NT2/D1 (cell line): ENCODE measurements at places on chromosomes 2 and 18.

DNA sequence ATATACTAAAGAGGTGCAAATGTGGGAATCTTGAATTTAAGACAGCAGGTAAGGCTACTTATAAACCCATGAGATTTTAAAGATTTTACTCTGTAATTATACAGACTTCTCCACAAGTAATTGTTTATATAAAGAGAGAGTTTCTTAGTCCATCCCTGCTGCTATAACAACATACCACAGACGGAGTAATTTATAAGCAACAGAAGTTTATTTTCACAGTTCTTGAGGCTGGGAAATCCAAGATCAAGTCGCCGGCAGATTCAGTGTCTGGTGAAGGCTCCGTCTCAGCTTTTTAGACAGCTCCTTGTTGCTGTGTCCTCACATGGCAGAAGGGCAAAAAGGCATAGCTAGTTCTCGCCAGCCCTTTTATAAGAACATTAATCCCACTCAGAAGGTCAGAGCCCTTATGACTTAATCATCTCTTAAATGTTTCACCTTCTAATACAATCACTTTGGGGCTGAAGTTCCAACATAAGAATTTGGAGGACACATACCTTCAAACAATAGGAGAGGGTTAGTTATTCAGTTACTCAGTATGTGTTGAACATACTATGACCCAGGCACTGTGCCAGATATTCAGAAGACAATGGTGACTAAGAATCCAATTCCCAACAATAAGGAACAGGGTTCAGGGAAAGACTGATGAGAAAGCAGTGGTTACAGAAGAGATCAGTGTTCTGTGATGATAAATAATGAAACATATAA, 466.0 kb downstream of the RIT2 start:
- no peak for DNase-seq

GRCh38 chr2:153595939-153596338, 117.4 kb upstream of the RPRM start:
- DNase-seq = no peak

DNA sequence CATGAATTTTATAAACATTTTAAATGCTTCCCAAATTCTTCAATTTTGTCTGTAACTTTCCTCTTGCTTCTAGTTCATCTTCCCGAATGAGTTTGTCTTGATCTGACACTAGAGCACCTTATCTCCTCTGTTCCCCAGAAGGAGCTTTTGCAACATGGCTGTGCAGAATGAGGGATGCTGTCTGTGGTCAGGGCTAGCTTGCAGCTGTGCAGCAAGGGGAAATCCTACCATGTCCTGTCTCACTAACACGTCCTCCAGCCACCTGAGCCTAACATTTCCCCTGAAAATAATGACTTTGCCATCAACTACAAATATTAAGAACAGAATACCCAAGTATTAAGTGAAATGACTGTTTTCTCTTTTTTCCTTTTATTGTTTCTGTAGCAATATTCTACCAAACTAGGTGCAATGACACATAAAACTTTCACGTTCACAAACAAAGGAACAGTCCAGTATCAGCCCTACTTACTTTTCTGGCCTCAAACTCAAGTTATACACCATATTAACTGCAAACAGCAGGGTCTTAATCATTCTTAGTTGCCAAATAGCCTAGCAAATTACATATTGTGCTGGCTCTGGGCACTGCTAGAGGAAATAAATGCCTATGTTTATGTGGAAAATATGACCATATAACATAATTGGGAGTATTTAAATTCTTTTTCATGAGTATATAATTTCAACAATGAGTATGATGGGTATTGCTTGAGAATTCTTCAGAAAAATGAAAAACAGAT, 423.3 kb downstream of the CMPK2 start:
- DNase-seq = no peak

DNA sequence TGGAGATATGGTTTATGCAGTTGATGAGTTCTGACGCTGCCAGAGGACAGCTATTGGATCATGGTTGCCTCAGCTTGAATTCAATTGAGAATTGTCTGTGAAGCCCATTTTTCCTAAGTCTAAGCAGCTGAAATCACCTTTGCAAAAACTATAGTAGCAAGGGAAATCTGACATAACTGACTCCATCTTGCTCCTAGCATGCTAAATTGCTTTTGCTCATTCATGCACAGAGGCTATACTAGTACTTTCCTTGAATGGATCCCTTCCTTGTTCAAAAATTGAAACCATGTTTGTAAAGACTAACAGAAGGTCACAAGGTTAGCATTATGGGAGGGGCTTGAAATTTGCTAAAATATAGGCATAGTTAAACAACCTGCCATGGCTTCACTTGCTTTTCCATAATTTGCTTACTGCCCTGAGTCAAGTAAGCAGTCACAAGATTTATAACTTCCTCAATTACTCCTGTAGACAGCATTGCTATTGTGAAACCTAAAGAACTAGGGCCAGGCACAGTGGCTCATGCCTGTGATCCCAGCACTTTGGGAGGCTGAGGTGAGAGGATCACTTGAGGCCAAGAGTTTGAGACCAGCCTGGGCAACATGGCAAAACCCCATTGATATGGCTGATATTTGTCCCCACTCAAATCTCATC, 41.2 kb downstream of the CHRNA1 start:
- no peak for DNase-seq

DNA sequence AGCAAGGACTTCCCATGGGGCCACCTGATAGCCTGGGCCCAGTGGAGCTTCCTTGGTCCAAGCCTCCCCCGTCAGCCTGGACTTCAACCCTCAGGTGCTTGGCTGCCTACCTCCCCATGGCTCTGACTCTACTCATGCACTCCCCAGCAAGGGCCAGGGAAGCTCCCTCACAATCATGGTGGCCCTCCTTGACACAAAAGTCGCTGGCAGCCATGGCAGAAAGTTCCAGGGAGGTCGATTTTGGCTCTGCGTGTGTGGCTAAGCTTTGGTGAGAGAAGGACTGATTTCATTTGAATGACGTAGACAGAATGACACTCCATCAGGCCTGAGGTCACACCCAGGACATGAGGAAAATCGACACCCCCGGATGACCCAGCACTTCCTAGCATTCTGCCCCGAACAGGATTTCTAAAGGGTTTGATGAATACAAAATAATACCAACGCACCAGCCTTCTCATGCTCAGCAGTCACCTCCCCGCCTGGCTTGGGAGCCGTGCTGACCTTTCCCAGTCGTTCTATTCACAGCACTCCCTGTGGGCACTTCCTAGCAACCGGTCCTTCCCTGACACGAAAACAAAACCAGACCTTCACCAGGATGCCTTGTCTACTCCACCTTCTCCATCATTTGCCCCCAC, 52.7 kb downstream of the LBH start:
- DNase-seq = no peak

- DNase-seq = no peak
Observed at GRCh38 chr2:203033395-203033794, 18.7 kb downstream of the NBEAL1 start.

GRCh38 chr18:47113796-47114540, 36.3 kb downstream of the HDHD2 start:
- peak; percentile 13 for DNase-seq

DNA sequence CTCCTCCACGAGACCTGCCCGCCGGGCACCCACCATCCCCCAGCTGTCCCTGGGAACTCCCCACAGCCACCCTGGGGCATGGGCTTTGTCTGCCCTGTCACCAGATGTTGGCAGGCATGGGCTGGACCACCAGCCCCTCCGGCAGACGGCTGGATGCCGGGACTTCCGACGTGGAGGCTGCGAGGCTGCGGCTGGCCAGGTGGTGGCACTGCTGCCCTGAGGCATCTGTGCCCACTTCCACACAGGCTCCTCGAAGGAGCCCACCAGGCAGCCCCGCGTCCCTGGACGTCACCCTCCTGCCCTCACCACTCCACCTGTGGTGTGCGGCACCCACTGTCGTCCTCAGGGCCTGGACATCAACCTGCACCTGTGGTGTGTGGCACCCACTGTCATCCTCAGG, 319.9 kb upstream of the SALL3 start:
- peak; percentile 16 for DNase-seq

GRCh38 chr18:48077291-48077690, 146.8 kb upstream of the SMAD2 start:
- no peak for DNase-seq

DNA sequence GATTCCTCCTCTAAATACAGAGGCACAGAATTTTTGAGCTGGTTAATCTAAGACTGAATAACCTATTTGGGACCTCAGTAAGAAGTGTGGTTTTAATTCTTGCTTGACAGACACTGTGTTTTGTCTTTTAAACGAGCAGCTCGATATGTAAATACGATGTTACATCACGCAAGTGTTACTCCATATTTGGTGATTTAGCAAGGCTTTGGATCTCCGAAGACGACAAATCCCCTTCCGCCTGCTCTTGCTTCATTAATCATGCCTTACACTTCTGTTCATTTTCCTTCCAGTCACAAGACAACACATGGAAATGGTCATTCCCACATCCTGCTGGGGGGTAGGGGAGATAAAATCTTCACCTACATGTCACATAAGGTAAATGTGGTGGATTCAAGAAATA, 9.4 kb downstream of the BCL11A start:
- no peak for DNase-seq

DNA sequence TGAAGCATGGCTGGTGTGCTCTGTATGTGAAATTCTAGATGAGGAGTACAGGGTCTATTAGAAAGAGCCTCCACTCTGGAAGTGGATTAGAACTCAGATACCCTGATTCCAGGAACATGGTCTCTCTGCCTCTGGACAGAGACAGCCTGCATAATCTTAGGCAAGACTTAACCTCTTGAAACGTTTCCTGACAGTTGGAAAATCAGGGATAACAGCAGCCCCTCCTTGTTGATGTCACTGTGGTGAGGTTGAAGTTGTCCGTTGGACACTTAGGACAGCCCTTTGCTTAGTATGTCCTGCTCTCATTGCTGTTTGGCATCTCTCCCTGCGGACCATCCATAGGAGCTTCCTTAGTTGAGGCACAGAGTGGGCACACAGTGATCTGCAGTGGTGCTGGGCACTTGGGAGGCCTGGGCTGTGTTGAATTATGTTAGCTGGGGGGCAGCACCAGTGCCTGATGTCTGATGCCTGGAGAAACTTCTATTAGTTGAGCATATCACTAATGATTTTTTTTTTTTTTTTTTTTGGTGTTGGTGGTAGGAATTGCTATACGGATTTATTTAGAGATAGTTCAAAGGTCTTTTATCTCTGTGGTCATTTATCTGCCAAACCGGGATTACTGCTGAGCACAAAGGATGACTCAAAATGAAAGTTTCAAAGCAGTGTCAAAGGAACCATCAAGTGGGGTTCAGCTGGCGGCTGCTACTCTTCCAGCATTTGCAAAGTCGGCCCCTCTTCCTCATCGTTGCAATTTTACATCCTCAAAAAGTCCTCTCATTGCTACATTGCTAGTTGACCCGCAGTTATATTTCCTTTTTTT, 28.8 kb downstream of the SETBP1 start:
- no peak for DNase-seq

DNA sequence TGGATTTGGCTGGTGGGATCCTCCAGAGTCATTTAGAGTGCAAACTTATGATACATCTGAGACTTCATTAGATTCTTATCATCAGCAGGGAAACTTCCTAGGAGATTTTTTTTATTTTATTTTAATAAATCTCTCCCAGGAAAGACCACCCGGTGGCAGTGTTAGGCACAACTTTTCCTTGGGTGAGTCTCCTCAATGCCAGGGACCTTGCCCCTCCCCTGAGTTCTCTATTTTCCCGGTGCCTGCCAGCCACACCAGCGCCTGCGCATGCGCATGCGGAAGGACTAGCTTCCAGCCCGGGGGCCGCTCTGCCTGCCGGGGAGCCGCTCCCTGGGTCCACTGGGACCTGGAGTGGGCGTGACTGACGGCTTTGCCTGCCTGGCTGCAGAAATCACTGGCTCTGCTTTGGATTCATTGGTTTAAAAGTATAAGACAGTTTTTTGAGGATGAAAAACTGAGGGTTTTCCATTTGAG, 86.6 kb downstream of the TMEM182 start:
- DNase-seq = peak; percentile 25

DNA sequence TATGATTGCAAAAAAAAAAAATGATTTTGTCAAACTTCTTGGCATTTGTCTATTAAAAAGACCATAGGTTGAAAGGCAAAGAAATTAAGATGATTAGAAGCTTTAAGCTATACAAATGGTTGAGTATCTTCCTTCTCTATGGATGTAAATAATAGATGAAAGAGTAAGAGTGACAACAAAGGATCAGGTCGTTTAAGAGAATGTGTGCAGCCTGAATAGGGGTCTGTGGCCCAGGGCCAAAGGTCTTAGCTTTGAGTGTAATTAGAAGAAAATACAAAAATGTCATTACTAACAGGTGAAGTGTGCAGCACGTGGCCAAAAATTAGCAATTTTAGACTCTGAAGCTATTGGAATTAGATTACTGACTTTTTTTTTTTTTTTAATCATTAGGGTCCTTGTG, 122.4 kb downstream of the GREB1L start:
- no peak for DNase-seq

- no peak for DNase-seq
Observed at GRCh38 chr2:20675701-20676352, 8.9 kb downstream of the GDF7 start.

DNA sequence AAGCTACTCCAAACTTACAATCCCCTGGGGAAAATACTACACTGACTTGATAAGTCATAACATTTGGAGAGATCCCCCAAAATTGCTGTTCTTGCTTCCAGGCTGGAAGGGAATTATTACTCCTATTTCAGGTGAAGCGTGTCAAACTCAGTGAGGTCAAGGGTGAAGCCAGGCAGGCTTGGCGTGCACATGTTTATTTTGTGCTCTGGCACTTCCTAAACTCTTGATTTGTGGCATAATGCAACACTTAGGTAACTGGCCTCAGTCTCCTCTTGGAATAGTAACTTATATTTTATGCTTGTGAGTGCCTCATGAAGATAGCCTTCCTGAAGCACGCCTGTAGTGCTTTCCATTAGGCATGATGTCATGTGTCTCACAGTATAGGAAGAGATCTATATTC, 751.2 kb downstream of the CNTNAP5 start:
- DNase-seq = no peak

- no peak for DNase-seq
Observed at GRCh38 chr2:9892236-9892635, 49.0 kb downstream of the TAF1B start.

- DNase-seq = no peak
Observed at GRCh38 chr18:40437517-40437916, 1517.5 kb upstream of the PIK3C3 start.

DNA sequence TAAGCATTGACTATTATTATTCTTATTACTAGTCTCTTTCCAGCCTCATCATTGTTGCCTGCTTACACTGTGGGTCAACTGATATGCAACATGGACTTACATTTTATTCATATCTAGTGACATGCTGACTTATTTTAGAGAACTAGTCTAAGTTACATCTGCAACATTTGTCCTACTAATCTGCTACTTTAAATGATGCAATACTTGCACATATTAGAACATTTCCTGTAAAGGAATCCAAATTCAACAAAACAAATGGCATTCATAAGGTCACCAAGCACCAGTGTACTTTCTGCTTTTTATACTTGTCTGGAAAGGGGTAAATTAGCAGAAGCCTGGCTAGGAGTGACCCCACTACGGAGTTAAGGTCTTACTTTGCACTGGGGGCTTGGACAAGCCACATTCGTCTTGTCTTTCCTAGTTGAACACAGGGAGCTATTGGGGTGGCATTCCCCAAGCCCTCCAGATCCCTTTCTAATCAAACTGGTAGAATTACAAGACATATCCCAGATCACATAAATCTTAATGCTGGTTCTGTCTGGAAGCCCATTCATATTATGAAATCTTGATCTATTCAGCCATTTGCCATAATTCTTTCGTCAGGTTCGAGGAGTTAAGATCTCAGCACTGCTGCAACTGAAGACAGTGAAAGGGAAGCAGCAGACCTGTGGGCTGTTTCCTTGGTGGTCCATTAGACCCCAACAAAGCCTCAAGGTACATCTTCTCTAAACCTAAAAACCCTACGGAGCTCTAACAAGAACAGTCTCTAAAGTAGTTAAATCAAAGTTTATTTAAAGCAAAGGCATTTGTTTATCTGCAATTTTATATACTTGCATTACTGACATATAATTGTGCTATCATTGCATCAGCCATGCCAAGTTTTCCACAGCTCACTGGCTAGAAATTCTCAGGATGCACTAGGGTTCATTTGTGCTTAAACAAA, 49.9 kb upstream of the RTN4 start:
- no peak for DNase-seq
